ENCODE measurements at places on chromosomes 5 and 9.

- DNase-seq, result no peak
These were observed 94.5 kb upstream of the SPATA31D4 start for GRCh38 chr9:81833563-81834345.

DNA sequence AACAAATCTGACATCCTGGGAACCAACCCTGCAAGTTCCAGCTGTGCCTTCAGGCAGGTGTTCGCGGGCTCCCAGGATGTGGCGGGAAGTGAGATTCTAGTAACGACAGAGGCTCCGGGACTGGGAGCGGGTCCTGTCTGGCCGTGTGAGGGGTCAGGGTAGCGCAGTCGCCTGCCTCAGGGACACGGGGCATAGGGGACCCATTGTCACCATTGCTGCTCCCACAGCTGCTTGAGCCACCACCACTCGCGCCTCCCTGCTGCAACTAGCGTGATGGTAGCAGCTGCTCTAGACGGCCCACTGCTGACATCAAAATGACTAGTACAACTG lies 468.5 kb downstream of the CDH9 start:
- DNase-seq, result no peak

DNA sequence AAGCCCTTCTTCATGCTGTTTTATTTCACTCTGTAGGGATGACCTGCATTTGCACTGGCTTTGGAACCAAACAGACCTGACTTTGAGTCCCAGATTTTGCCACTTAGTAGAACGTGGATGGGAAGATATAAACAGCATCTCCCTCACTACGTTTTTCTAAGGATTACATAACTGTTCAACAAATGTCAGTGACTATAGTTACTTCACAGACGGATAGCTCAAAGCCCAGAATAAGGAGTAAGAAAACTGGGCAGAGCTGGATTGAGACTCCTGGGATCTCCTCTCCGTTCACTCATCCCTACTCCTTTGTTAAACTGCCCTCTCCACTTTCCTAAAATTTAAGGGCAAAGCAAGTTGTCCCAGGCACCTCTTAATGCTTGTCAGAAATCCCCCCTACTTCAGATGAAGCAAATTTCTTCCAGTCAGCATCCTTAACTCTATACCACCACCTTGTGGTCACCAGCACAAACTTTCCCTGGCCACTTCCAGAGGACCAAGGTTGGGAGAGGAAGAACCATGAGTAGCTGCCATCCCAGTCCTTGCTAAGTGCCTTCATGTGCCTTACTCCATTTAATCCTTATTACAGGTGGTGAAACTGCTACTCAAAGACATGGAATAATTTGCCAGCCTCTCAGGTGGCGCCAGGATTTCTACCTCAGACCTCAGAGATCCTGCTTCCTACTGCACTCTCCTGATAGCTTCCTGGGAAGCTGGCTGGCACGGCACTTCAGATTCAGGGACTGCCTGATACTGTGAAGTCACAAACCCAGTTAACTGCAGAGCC lies 38.4 kb downstream of the EGR1 start:
- no peak for DNase-seq

DNA sequence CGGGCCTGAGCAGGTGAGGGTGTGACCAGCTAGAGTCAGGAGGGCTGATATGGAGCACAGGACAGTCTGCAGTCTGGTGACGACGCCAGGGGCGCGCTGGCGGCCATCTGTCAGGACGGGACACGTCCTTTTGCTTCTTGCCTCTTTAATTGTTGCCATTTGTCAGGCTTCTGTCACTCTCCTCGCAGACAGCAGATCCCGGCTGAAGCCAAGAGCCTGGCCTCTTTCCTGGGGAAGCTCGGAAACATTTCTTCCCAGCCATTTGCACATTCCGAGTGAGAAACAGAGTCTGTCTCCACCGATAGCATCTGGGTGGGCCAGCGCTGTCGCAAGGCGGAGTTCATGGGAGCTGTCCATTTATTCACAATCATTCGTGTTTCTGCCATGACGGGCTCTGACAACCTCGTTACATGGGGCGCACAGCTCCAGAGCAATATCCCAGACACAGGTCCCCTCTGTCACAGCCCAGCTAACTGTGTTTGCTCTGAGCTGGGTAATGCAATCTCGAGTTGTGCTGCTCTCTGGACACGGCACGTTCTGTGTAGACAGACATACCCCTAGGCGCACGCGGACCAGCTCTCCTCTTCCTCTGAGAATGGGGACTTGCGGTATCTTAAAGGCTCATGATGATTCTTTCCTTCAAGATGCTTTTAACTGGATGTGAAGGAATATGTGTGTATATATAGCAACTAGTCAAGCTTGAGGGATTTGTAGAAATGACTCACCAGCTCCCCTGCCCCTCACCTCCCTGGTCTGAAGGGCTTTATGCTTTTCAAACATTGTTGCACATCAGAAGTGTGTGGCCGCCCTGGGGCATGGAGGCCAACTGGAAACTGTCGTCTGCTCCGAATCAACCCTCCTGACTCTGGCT lies 105.3 kb upstream of the FCN2 start:
- no peak for DNase-seq

GRCh38 chr5:180379355-180380070 lies 26.4 kb upstream of the GFPT2 start:
- no peak for DNase-seq

DNA sequence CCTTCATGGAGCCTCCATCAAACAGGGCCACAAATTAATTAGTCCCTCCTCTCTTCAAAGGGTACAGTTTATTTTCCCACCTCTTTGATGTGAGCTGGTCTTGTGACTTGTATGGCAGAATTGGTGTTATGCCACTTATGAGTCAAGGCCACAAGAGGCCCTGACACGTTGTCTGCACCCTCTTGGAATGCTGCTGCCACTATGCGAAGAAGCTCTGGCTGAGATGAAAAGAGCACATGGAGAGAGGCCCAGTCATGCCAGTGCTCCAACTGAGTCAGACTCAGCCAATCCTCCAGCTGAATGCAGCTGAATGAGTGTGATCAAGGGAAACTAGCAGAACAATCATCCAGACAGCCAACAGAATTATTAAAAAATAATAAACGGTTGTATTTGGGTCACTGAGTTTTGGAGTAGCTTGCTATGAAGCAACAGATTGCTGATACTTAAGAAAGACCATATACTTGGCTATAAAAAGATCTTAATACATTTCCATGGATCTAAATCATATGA lies 128.3 kb downstream of the MARCHF11 start:
- no peak for DNase-seq

GRCh38 chr5:9529041-9529480 lies 16.8 kb downstream of the SEMA5A start:
- no peak for DNase-seq

DNA sequence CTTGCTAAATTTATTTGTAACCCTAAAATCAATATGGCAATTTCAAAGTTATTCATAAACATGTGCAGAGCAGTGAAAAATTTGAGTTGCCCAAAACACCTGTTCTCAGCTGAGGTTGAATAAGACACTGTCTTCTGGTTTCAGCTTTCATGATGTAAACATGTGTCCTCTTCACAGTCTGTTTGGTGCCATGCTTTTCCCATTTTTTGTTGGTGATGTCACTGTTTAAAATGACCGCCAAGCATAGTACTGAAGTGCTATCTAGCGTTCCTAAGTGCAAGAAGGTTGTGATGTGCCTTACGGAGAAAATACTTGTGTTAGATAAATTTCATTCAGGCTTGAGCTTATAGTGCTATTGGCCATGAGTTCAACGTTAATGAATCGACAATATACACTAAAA lies 580.8 kb downstream of the ACTL7B start:
- no peak for DNase-seq

DNA sequence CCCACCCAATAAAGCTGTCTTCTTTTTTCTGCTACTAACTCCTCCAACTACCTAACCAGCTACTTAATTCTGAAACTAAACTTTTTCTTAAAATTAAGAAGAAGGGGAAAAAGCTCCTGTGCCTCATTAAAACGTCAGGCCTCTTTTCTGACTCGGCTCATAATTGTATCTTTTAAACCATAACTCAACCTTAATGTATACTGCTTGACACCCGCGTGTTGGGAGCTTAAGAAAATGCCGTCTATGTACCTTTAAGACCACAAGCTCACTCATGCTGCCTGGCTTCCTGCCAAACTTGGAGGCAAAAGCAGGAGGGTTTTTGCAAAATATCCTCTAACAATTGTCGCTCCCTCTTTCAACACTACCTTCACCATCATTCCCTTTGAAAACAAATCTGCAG lies 5.0 kb downstream of the EBF1 start:
- DNase-seq, result no peak

- no peak for DNase-seq
These were observed 540.0 kb upstream of the GRAMD2B start for GRCh38 chr5:125883223-125883622.

DNA sequence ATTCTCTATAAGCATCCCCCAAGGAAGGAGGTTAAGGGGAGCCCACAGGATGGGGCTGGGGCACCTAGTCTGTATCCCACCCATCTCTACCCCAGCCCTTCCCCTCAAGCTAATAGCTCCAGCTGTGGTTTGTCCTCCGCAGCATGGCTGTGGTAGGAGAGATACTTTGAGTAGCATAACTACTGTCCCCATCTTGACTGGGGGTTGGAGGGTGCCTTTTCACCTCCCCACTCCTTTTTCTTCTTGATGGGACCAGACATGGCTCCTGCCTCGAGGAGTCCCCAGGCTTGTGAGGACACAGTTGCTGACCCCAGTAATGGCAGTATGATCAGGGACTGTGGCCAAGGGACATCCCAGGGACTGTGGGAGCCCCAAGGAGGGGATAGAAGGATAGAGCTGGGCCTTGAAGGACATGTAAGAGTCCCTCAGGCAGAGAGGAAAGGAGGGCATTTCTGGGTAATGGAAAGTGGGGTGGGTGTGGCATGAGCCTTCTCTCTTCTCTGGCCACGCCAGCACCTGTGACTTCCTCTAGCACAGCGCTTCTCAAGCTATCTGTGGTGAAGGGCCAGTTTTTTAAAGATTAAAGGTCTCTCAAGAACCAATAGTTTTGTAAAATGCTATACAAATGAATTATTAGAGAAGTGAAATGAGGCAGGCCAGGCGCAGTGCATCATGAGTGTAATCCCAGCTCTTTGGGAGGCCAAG lies 14.0 kb downstream of the OLFML2A start:
- DNase-seq, result no peak

- no peak for DNase-seq
These were observed 61.6 kb upstream of the ANGPTL2 start for GRCh38 chr9:127183814-127184582.

DNA sequence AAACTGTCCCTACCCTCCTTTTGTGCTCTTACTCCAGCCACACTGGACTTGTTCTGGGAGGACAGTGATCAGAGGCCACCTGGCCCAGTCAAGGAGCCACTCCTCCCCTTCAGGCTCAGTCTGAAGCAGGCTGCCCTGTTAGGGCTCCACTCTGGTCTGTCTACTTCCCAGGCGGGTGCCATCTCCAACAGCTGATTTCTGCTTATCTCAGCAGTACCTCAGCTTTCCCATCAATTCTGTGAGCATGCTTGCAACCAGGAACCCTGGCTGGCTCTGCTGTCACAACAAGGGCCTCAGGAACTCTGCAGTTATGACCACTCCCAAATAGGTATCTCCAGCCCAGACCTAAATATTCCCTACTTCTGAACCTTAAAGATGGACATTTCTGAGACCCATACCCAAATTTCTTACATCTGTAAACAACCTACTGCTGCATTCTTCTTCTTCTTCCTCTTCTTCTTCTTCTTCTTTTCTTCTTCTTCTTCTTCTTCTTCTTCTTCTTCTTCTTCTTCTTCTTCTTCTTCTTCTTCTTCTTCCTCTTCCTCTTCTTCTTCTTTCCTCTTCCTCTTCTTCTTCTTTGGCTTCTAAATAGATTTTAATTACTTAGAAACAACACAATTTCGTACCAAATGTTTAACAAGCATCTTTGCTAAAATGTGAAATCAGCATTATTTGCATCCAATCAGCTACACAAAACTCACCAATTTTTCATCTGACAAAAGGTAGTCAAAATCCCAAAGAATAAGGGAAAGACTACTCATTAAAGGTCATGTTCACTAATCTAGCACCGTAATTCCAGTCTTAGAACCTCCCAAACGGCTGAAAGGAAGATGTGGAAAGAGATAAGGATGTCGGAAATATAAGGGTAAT lies 13.6 kb upstream of the SLC22A4 start:
- no peak for DNase-seq

DNA sequence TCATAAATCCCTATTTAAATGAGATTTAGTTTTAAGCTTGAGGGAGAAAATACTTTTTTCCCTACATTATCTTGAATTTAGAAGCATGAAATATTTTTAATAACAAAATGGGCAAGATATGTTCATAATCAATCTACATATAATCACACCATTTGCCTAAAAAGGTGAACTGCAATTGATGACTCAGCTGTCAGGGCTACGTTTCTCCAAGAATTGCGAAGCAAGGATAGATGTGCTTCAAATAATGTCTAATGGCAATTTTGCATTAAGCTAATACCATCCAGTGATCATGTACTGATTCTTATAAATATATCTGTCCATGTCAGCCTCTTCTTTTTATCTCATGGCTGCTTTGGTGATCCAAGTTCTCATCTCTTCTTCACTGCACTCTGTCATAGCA lies 404.4 kb downstream of the MAN2A1 start:
- no peak for DNase-seq

DNA sequence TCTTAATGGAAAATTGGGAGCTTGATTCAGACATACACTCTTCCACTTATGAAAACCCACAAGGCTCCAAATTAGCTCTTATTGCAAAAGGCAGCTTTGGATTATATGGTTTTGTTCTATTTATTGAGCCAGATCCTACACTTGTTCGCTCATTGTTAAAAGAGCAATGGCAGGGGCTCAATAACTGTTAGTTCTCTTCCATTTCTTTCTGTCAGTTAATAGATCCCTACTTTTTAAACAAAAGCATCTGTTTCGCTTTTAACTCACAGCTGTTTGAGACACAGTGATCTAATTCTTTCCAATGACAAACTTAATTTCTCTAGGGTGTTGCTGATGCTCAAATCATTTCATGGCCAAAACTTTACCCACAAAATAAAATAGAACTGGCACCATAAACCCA lies 11.7 kb downstream of the C5 start:
- DNase-seq, result no peak

- no peak for DNase-seq
These were observed 52.6 kb upstream of the ITGA1 start for GRCh38 chr5:52735139-52735538.

GRCh38 chr5:147560718-147561331 lies 51.0 kb upstream of the DPYSL3 start:
- DNase-seq, result no peak

GRCh38 chr5:180433032-180433422 lies 61.2 kb upstream of the CNOT6 start:
- no peak for DNase-seq

GRCh38 chr9:104091708-104092107 lies 2.4 kb upstream of the SMC2 start:
- DNase-seq, result no peak

- no peak for DNase-seq
These were observed 42.0 kb upstream of the KCNN2 start for GRCh38 chr5:114319821-114320220.

DNA sequence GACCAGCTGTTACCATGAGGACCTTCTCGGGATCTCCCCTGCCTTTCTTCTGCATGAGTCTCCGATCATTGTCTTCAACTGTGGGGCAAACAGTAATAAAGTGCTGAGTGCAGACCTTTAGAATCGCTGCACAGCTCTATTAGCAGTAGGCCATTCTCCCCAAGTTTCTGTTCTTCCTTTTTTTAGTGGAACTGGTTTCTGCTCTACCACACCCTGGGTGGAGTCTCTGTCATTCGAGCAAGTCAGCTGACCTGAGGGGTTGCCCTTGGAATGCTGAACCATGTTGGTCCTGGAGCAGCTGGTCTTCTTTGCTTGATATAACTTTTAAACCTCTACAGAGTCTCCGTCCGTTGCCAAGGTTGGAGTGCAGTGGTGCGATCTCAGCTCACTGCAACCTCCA lies 33.4 kb upstream of the GNPDA1 start:
- no peak for DNase-seq

GRCh38 chr9:13569602-13570067 lies 290.1 kb upstream of the MPDZ start:
- no peak for DNase-seq
